HTR-8/SVneo (cell line): ENCODE measurements at places on chromosomes 5 and 9.

GRCh38 chr9:18393340-18394130 lies 80.4 kb upstream of the ADAMTSL1 start:
- peak; percentile 59 for DNase-seq

- no peak for DNase-seq
Observed at GRCh38 chr9:114229295-114229694, 74.0 kb downstream of the COL27A1 start.

- no peak for DNase-seq
Observed at GRCh38 chr9:38205279-38205678, 136.3 kb upstream of the SHB start.

DNA sequence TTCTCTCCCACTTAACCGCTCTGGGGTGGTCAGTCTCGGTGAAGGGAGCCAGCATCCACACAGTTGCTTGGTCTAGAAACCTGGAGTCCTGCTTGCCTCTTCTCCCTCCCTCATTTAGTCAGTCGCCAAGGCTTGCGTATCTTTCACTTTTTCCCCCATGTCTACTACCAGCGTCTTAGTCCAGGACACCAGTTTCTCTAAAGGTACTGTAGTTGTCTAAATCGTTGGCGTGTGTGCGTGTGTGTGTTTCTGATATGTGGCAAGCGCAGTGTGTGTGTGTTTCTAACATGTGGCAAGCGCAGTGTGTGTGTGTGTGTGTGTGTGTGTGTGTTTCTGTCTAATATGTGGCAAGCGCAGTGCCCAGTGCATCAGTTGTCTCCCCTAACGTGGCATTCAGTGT lies 641 bp downstream of the ATP6V1G1 start:
- DNase-seq, result no peak

- no peak for DNase-seq
Observed at GRCh38 chr9:69317894-69318293, 7.1 kb upstream of the ENTREP1 start.

DNA sequence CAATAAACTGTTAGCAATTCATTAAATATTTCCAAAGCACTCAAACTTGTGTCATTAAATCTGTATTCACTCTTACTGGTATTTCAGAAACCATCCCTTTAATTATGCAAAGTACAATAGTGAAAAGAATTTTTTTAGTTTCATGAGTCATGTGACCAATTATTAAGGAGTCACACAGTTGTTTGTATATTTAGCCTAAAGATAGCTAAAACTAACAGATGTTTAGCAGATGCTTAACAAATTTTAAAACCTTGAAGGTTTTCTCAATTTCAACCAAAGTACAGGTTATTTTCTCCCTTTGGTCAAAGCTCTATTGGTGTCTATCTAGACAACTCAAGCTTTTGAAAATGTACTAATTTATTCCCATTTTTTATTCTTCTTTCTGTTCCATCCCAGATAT lies 44.1 kb downstream of the PJA2 start:
- DNase-seq, result no peak

- no peak for DNase-seq
Observed at GRCh38 chr5:18043344-18043743, 409.1 kb downstream of the TAF11L14 start.

DNA sequence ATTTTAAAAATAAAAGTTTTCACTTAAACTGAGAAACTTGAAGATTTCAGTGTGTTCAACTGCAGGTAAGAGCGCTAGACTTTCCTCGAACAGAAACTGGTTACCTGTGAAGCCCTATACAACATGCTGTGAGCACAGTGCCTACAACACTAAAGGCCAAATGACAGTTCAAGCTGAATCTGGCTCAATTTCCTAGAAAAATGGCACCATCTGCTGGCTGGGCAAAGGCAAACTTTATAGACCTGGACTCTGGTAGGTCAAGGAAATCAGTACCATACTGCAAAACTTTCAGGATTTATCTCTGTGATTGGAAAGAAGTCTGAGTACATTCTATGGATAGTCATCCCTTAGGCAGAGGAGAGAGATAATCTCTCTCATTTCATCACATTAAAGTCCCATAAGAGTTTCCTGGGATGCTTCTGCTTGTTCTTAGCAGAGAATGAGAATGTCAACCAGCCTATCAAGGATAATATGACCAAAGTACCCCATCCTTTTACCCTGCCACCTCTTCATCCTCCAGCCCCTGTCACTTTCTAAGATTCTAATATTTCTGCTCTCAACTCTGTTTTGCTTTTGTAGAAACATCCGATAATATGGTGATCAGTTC lies 31.8 kb upstream of the FOXB2 start:
- DNase-seq, result peak; percentile 58

DNA sequence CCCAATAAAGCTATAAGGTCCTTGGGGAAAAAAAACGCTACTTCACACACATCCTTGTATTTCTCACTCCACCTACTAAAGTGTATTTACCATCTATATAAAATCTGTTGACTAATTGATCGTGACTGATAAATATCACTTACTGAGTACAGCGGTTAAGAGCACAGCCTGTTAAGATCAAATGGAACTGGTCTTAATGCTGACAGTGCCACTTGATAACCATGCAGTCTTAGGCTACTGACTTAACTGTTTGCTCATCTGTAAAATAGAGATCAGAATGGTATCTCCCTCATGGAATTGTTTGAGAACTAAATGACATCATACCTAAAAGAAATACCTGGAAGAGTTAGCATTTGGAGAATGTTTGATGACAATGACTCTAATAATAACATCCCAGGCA lies 67.5 kb downstream of the ZFAND5 start:
- DNase-seq, result no peak

DNA sequence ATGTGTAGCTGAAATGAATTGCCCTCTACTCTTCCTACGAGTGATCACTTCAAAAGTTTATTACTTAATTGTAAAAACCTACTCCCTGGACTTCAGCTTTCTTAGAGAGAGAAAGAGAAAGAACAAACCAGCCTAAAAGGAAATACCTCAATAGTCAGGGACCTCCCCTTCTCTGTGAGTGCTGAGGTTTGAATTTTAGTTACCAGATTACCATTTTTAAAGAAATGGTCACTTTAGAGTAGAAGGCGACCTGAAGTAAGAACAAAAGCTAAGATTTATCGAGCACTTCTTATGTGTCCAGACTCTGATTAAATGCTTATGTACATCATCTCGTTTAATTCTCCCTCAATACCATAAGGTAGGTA lies 11.3 kb downstream of the RAPGEF1 start:
- DNase-seq, result no peak

GRCh38 chr9:3087697-3088096 lies 243.8 kb upstream of the PUM3 start:
- DNase-seq, result no peak

GRCh38 chr5:6581559-6582426 lies 51.1 kb downstream of the NSUN2 start:
- no peak for DNase-seq

DNA sequence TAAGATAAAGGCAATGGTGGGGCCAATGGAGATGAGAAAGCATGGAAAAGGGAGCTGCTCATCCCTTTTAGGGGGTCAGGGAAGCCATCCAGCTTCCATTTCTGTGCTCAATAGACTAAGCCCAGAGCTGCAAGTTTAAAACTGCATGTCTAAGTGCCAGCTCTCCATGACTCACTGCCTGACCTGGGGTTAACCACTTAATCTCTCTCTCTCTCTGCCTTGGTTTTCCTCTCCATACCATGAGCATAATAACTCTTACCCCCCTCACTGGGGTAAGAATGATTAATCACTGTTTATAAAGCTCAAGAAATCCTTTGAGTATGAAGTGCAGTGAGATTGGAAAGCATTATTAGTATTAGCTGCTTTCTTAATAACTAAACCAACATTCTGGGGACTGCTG lies 1382.4 kb upstream of the WWC1 start:
- DNase-seq, result peak; percentile 55

DNA sequence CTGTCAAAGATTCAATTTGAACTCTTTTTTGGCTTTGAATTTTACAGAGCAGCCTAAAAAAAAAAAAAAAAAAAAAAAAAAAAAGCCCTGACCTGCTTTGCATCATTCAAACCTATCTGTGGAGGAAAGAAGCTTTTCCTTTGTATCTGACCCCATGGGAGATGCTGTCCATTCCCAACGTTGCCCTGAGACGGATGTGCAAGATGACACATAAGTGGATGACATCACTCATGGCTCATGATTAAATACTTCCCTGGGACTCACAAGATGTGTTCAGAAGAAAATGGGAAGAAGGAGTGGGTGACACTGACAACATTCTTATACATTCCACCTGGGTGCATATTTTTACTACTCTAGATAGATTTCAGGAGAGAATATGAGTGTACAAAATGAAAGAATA lies 245.7 kb upstream of the ELAVL2 start:
- DNase-seq, result no peak

DNA sequence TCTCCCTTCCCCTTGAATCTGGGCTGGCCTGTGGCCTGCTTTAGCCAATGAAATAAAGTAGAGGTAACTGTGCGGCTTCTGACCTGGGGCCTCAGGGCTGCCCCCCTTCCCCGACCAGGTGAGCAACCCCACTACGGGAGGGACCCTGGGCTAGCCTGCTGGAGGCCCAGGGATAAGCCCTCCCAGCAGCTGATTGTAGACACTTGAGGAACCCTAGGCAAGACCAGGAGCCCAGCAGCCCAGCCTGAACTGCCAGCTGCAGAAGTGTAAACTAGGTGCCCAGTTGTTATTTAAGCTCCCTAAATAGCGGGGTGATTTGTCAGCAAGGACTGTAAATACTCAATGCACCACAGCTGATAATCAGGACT lies 41.3 kb downstream of the RAPGEF1 start:
- no peak for DNase-seq

GRCh38 chr5:143828710-143829109 lies 16.7 kb downstream of the HMHB1 start:
- no peak for DNase-seq

GRCh38 chr5:10607023-10607665 lies 43.3 kb downstream of the ANKRD33B start:
- DNase-seq, result no peak

- peak; percentile 32 for DNase-seq
Observed at GRCh38 chr5:18314192-18314778, 680.0 kb downstream of the TAF11L14 start.

GRCh38 chr5:136007271-136007670 lies 21.5 kb upstream of the TGFBI start:
- DNase-seq, result no peak

GRCh38 chr9:113879911-113880310 lies 3.8 kb downstream of the ZNF618 start:
- DNase-seq, result no peak

GRCh38 chr5:14895301-14895700 lies 23.7 kb upstream of the ANKH start:
- no peak for DNase-seq

- no peak for DNase-seq
Observed at GRCh38 chr5:141973871-141974595, 5.1 kb downstream of the RNF14 start.

DNA sequence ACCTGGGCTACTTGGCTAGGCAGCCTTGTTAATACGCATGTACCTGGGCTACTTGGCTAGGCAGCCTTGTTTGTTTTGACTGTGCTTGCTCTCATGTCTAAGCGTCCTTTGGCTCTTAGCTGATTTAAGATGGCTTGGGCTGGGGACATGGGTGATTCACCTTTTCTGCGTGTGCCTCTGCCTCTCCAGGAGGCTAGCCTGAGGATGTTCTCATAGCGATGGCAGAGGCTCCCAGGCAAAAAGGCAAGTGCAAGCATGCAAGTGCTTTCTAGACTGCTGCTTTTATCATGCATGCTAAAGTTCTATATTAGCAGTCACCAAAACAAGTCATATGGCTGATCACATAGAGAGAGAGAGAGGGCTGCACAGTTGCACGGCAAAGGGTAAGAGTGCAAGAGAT lies 300.5 kb downstream of the IRX1 start:
- no peak for DNase-seq

DNA sequence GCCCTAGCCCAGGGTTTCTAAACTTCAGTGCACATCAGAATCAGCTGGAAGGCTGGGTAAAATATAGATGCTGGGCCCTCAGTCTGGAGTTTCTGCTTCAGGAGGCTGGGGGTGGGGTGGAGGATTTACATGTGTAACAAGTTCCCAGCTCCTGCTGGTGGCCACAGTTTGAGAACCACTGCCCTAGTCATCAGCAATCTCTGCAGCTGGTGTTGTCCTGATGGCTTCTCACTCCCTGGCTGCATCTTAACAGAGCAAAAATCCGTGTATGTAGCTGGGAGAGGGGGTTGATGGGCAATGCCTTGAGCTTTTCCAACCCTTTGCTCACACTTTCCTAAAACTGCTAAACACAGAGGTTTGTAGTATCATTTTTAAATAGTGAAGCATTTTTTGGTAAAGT lies 186.0 kb upstream of the KLF9 start:
- DNase-seq, result no peak

- no peak for DNase-seq
Observed at GRCh38 chr5:153926201-153926600, 112.5 kb downstream of the FAM114A2 start.

DNA sequence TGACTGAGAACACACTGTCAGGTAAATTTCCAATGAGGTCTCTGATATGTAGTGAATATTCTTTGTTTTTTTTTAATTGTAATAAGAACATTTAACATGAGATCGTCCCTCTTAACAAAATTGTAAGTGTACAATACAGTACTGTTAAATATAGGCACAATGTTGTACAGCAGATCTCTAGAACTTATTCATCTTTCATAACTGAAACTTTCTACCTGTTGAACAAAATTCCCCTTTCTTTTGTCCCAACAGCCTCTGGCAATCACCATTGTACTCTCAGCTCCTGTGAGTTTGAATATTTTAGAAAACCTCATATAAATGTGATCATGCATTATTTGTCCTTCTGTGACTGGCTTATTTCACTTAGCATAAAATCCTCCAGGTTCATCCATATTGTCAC lies 10.6 kb upstream of the PRLR start:
- DNase-seq, result no peak

GRCh38 chr9:69549310-69550202 lies 122.6 kb downstream of the APBA1 start:
- peak; percentile 24 for DNase-seq

- DNase-seq, result no peak
Observed at GRCh38 chr5:38039826-38040225, 200.0 kb upstream of the GDNF start.

GRCh38 chr5:173882632-173883031 lies 5.5 kb upstream of the CPEB4 start:
- DNase-seq, result no peak

- no peak for DNase-seq
Observed at GRCh38 chr5:91706785-91707520, 323.8 kb upstream of the ARRDC3 start.

GRCh38 chr9:8895861-8896224 lies 1096.3 kb upstream of the DMAC1 start:
- DNase-seq, result no peak

- no peak for DNase-seq
Observed at GRCh38 chr9:134128727-134129679, 6.9 kb upstream of the WDR5 start.

- DNase-seq, result peak; percentile 87
Observed at GRCh38 chr5:73519531-73520283, 21.5 kb downstream of the BTF3 start.

GRCh38 chr5:93592883-93593282 lies 9.9 kb downstream of the NR2F1 start:
- no peak for DNase-seq

GRCh38 chr5:81428861-81429260 lies 34.9 kb upstream of the ACOT12 start:
- no peak for DNase-seq
